HEK293T (cell line): ENCODE measurements at places on chromosomes 7 and 10.

GRCh38 chr7:51260516-51260915, 56.1 kb downstream of the COBL start:
- no peak for DNase-seq

DNA sequence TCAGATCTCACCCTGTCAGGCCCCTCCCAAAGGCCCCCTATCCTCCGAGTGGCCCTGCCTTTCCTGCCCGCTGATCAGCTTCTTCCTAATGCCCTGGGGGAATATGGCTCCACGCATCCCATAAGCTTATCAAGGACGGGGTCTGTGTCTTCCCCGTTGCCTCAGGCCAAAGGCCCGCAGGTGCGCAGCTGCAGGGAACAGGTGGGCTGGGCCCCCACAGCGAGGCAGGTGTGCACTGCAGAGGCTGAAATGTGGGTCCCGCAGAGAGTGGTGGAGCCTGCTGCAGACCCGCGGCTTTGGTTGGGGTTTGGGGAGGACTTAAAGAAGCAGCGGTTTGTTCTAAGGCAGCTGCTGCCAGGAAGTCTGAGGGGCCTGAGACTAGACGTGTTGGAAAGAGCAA, 220.8 kb upstream of the TCERG1L start:
- no peak for DNase-seq

GRCh38 chr10:16297069-16297468, 139.7 kb upstream of the PTER start:
- no peak for DNase-seq

DNA sequence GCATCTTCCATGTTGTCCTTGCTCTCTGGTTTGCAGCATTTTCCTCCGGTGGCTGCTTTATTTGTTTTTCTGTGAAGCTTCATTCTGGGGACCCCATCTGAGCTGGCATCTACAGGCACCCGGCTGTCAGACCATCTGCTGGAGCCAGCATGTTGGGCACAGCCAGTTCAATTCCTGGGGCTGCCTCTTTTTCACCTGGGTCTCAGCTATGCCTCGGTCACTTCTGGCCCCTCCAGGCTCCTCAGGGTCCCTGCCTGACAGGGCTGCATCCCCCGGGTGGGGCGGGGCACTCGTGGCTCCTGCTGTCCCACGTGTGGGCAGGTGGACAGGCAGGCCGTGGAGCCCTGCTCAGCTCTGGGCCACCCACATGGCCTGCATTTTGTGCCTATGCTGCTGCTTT, 8.1 kb downstream of the SCART1 start:
- DNase-seq, result no peak

GRCh38 chr10:105068497-105068896, 427.4 kb downstream of the SORCS3 start:
- DNase-seq, result no peak

- no peak for DNase-seq
These were observed 123.6 kb upstream of the TMEM72 start for GRCh38 chr10:44787480-44788075.

DNA sequence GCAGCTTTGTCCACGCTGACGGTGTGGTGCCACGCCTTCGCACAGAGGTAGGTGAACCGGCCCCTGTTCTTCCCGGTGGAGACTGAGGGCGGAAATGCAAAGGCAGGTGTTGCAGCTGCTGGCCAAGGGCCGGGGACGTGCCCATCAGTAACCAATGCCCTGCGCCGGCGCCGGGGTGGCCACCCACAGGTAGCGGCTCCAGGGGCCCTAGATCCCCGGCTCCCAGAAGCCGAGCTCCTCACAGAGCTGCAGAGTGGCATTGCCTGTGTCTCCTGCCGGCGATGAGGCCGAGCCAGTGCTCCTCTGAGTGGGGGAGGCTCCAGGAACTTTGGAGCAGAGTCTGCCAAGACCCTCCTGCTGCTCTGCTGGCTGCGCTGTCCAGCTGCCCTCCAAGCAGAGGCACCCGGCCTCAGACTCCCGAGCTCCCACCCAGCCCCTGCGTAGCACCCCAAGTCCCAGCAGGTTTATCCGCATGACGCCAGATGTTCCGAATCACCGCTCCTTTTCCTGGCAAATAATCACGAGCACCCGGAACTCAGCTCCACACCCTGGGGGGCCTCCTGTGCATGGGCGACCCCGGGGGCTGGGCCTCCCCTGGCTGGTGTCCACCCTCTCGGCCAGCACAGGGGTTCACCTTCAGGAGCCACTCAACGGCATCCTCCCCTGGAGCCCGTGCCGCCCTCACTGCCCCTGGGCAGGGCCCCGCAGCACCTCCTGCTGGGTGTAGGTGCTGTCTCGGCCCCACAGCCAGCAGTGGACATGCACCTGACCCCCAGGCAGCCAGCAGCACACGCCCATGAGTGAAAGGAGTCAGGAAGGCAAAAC, 22.1 kb downstream of the CFAP46 start:
- DNase-seq, result no peak

GRCh38 chr7:105743351-105744090, 132.9 kb downstream of the ATXN7L1 start:
- DNase-seq, result no peak

- no peak for DNase-seq
These were observed 568.1 kb upstream of the LRRN3 start for GRCh38 chr7:110522761-110523200.

- no peak for DNase-seq
These were observed 38.3 kb upstream of the GALNTL5 start for GRCh38 chr7:151917791-151918509.

- no peak for DNase-seq
These were observed 95.5 kb downstream of the DIP2C start for GRCh38 chr10:593901-594457.

DNA sequence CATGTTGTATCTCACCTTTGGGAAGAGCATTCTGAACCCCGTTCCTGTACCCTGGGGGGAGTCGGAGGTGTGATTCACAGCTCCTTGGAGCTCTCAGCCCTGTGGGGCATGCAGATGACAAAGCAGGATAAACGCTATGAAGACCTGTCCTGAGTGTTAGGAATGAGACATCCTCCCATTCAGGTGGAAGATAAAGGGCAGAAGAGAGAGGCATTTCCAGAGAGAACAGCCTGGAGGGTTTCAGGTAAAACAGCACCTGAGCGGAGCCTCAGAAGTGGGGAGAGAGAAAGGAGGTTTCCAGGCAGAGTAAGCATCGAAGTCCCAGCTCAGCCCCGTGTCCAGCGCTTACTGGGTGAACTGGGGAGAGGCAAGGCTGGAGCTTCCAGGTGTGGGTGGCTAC, 288.9 kb downstream of the KLF6 start:
- no peak for DNase-seq

- DNase-seq, result no peak
These were observed 42.4 kb downstream of the REEP3 start for GRCh38 chr10:63563623-63564022.

DNA sequence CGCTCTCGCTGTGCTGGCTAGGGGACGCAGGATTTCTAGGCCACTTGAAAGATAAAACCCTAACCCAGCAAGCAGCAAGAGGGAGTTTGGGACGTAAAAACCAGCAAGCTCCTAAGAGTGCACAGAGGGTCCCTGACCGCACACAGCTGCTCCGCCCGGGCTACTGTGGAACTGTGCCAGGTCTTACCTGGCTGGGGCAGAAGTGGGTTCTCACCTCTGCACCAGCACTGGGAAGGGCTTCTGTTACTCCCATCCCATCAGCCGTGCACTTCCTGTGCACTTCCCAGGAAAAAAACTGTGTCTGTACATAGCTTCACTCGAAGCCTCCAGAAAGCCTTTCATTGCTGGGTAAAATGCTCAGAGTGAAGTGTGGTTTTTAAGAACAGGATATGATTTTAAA, 45.9 kb upstream of the PTF1A start:
- DNase-seq, result no peak

- no peak for DNase-seq
These were observed 569.5 kb upstream of the MGMT start for GRCh38 chr10:128897401-128898129.
